ENCODE measurements at places on chromosomes 1 and 21.

DNA sequence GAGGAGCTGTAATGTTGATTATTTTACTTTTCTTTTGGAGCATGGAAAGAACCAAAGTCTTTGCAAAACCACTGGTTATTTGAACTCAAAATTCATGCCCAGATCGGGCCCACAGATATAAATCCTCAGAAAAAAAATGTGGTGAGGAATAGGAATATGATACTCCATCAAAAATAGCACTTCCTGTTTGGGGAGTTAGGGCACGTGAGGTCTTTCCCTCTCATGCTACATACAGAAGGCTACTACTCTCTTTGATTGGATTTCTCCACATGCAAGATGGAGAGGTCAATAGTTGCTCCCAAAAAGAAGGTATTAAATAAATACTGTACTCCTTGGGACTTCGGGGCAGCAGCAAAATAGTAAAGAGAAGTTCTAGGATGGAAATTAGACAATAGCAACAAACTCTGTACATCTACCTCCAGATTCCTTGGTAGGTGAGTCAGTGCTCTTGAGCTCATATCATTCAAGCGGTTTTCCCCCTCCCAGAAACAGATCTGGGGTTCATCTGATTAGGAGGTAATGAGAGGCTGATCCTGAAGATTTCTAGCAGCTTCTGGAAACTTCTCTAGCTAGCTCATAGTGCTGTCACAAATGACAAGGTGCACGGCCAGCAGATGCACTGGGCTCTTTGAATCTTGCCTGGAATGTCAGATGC is 47.1 kb downstream of the SLC9C2 start:
- no peak for DNase-seq

DNA sequence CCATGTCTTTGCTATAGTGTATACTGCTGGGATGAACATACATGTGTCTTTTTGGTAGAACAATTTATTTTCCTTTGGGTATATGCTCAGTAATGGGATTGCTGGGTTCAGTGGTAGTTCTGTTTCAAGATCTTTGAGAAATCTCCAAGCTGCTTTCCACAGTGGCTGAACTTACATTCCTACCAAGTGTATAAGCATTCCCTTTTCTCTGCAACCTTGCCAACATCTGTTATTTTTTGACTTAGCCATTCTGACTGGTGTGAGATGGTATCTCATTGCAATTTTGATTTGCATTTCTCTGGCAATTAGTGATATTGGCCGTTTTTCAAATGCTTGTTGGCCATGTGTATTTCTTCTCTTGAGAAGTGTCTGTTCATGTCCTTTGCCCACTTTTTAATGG is 37.5 kb upstream of the ANGPTL1 start:
- DNase-seq: no peak

DNA sequence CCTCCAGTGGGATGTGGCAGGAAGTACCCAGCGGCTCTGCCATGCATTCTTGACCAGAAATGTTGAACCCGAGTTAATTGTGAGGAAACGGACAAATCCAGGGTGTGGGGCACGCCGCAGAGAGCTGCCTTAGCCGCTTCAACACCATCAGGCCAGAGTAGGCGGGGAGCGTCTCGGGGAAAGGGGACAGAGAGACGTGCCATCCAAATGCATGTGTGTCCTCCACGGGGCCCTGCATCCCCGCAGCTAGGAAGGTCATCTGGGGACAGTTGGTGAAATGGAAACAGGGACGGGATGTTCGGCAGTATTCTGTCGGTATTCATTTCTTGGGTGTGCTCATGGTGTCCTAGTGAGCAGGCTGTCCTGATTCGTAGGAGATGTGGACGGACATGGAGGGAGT is 59.1 kb upstream of the TRAPPC10 start:
- DNase-seq: no peak

DNA sequence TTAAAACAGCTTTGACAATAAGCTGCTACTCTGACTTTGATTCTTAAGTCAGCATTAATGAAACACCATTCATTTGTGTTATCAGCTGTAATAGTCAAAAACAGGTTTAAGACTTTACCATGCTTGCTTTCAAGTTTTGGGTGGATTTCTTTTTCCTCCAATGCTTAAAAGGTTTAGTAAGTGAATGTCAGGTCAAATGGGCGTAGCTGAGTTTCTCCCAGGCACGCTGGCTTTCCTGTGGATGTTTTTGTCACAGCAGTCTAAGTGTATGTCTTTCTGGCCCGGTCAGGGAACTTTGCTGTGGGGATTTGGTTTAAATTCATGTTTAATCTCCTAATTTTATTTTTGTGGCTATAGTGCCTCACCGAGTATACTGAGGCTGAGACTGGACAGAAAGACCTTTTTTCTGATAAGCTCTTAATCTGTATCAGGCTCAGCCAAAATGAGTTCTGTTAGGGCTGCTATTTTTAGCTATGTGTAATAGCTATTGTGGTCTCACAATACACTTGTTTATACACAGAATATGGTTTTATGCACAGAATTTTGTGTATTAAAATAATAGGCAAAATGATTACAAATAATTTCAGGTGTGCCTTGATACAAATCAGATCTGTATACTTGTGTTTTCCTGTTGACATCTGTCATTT is 292.8 kb downstream of the DISC1 start:
- DNase-seq: no peak

GRCh38 chr1:157932069-157932468 is 61.4 kb upstream of the KIRREL1 start:
- no peak for DNase-seq

GRCh38 chr1:240801442-240801841 is 189.5 kb upstream of the GREM2 start:
- DNase-seq: no peak

DNA sequence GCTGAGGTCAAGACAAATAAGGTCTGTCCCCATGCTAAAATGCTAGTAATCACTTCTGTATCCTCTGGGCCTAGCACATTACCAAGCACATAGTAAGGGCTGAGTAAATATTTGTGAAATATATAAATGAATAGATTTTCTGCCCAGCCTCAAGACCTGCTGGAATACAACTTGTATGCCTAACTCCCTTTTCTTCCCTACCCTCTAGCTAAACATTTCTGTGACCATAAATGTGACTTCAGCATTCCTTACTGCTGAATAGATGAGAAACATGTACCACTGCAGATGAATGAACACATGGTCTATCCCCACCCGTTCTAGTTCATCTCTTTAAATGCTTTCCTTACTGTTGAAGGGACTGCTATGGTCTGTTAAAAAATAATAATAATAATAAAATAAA is 209.0 kb upstream of the HOOK1 start:
- no peak for DNase-seq

- DNase-seq: no peak
Observed at GRCh38 chr1:237093691-237094090, 51.7 kb downstream of the RYR2 start.

DNA sequence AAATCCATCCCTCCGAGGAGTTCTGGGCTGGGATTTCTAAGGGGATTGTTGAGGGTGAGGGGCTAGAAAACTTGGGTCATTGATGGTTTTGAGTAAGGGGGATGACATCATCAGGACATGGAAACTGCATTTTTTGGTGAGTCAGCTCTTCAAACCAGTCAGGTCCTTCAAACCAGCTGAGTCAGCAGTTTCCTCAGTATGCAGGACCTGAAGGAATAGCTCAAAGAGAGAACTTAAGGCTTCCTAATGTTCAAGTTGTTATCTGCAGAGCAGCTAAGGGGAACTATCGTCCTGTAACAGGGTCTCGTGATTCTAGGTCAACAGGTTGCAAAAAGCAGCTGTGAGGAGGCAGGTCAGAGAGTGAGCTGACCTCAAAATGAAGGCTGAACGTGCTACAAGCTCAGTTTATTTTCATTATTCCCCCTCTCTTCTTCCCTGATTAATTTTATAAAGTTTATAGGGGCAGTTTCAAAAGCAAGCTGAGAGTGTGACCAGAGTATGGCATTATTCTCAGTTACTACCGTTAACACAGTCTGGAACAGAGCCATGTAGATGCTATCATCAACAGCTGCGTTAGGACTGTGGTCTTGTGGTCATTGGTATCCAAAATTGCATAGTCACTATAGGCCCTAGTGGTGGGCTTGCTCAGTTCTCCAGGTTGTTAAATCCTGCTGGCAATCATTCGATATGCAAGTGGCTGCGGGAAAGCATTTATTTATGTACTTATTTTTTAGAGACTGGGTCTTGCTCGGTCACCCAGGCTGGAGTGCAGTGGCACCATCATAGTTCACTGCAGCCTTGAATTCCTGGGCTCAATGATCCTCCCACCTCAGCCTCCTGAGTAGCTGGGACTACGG is 10.7 kb upstream of the SDC3 start:
- DNase-seq: no peak

GRCh38 chr1:62311473-62311943 is 7.7 kb downstream of the KANK4 start:
- no peak for DNase-seq

GRCh38 chr1:61082311-61083012 is at the start of gene NFIA:
Gene NFIA (plus strand): TSS chr1:61082561.
- DNase-seq: peak; percentile 13

GRCh38 chr1:160403244-160403643 is 2.9 kb downstream of the VANGL2 start:
- no peak for DNase-seq

DNA sequence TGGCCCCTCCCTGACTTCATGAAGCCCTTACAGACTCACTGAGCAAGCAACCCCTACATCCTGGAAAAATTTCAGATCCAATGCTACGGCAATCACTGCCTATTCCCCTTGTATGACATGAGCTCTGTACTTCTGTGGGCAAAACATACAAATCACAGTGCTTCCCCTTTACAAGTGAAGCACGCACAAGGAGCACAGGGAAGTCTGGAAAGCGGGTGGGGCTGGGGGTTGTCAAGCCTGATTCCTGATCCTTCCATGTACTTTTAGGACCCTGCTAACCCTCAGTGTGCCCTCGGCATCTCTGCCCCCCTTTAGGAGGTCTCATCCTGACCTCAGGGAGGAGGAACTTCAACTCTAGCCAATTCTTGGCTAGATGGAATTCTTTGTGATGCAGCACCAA is 405.7 kb upstream of the POU3F1 start:
- DNase-seq: no peak

- DNase-seq: no peak
Observed at GRCh38 chr1:47722101-47722500, 275.1 kb downstream of the TRABD2B start.

GRCh38 chr1:26064553-26064952 is 2.9 kb downstream of the TRIM63 start:
- DNase-seq: no peak

- no peak for DNase-seq
Observed at GRCh38 chr21:35988416-35989137, 71.7 kb downstream of the SETD4 start.

GRCh38 chr1:44811234-44811633 is 2.9 kb downstream of the BTBD19 start:
- no peak for DNase-seq

DNA sequence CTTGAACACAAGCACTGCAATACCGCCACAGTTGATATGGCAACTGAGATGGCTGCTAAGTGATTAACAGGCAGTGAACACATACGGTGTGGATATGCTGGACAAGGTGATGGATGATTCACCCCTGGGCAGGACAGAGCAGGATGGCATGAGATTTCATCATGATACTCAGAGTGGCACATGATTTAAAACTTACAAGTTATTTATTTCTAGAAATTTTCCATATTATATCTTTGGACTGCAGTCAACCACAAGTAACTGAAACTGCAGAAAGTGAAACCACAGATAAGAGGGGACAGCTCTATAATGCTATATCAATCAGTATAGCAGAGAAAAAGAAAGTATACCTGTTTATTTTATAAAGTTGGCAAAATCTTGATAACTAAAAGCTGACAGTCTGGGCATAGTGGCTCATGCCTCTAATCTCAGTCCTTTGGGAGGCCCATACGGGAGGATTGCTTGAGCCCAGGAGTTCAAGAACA is 47.9 kb downstream of the PHACTR4 start:
- DNase-seq: no peak

- no peak for DNase-seq
Observed at GRCh38 chr21:25752416-25752815, 17.6 kb downstream of the GABPA start.

DNA sequence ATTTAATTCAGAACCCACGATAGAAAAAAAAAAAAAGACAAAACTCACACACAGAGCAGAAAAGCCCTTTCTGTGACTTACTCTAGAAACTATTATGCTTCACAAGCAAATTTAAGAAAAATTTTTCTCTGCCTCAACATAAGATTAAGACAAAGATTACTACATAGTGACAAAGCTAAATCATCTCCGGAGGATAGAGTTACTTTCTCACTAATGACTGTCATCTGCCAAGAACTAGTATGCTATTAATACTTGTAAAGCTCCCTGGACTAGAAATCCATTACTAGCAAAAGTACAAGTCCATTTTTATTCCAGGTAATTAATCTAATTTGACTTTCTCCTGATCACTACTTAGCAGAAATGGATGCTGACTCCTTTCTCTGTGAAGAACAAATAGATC is 25.9 kb downstream of the GREM2 start:
- DNase-seq: no peak

All from CD4-positive, alpha-beta T cell treated with Interleukin-6 at 100 ng/mL for 8 hours (primary cell).